ENCODE measurements at places on chromosomes 7 and 10.

DNA sequence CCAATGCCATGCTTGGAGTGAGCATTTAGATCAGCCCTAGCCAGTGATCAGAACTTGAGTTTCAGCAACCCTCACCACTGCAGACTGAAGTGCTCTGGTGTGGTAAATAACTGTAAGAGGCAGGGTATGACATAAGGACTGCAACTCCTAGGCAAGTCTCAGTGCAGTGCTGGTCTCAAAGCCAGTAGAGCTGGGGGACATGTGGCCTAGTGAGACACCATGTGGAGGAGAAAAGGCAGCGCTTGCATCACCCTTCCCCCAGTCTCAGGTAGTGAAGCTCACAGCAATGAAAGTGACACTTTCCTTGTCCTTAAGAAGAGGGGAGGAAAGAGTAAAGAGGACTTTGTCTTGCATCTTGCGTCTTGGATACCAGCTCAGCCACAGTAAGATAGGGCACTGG is 386.8 kb upstream of the POT1 start:
- no peak for DNase-seq

- DNase-seq = no peak
Measured at GRCh38 chr7:11294965-11295364, 321.3 kb downstream of the PHF14 start.

GRCh38 chr7:113086431-113086888 is at the start of gene GPR85:
Gene GPR85, minus strand, starts transcription at chr7:113086827. Its CDS starts 2,106 bp downstream, at chr7:113084721.
- peak; percentile 6 for DNase-seq

DNA sequence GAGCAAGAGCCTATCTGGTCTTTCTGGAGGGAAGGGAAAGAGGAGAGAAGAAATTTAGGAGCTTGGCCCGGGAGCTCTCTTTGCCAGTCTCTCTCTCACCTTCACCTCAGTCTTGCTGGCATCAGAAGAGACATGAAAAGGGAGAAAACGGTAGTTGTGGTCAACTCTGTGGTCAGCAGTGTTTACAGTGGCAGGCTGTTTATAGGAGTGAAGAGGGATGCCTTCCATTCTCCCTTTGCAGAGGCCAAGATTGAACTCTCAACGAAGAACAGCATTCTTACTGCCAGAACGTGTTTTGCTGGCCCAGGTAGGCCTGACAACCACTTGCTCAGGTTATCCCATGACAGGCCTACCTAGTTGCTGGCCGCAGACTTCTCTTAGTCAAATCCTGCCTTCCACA is 133.3 kb downstream of the CCDC3 start:
- DNase-seq = no peak

DNA sequence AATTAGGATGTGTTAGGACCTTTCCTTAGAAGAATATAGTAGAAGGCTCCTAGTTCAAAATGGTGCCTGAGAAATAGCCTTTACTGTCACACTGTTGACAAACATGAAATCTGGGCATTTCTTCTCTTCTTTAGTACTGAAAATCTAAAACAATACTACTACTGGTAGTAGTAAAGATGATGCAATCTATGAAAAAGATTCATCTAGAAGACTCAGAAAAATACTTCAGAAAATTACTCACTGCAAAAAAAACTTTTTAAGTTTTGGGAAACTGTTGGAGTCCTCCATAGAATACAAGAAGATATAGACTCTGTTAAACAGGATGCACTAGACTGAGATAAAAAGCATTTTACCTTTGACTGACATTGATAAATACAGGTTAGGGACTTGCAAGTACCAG is 67.1 kb downstream of the NRF1 start:
- no peak for DNase-seq

DNA sequence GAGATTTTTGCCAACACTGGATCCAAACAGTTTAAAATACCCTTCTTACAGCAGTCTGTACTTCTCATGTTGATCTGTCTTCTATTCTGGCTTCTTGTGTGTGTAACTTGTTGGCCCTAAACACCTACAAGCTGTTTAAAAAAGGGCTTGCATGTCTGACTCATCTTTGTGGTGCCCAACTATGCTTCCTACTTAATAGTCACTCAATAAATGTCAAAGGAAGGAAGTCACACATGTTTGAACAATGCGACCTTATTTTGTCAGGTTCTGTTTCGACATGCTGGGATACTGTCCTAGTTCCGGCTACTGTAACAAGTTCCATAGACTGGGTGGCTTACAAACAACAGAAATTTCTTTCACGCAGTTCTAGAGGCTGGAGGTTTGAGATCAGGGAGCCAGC is 9.4 kb upstream of the GRK5 start:
- DNase-seq = no peak

GRCh38 chr10:5895804-5896203 is 5.8 kb downstream of the FBH1 start:
- no peak for DNase-seq

- DNase-seq = no peak
Measured at GRCh38 chr10:99598011-99598410, 22.2 kb downstream of the SLC25A28 start.

DNA sequence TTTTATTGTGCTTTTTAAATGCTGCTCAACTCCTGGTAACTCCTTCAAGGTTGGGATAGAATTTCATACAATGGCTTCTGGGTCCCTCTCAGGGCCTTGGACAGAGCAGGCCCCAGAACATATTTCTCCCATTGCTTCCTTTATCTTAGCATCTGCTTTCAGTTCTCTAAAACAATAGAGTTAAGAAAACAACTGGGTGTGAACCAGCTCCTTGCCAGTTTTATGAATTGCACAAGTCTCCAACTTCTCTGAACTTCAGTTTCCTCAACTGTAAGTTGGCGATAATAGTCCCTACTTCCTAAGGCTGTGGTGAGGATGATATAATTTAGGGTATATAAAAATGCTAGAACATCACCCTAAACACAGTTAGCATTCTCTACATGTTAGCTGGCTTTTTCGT is 77.0 kb upstream of the INHBA start:
- DNase-seq = no peak

GRCh38 chr10:72085864-72086465 is 2.4 kb downstream of the SPOCK2 start:
- DNase-seq = no peak

- no peak for DNase-seq
Measured at GRCh38 chr10:103021150-103021899, 103.2 kb downstream of the CNNM2 start.

GRCh38 chr10:95176101-95176500 is 17.9 kb upstream of the ACSM6 start:
- no peak for DNase-seq

DNA sequence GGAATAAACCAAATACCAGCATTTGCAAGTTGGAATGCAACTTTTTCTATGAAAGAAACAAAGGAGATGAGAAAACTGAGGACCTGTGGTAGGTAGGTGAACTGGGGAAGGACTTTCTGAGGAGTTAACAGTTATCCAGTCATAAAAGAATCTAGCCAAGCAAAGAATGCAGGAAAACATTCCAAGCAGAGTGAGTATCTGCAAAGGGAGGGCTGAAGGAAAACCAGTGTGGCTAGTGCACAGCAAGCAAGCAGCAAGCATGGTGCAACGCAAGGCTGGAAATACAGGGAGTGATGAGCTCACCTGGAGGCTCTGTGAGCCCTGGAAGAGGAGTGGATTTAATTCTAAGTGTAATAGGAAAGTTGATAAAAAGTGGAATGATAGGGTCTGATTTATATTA is 44.0 kb downstream of the RTKN2 start:
- DNase-seq = no peak

DNA sequence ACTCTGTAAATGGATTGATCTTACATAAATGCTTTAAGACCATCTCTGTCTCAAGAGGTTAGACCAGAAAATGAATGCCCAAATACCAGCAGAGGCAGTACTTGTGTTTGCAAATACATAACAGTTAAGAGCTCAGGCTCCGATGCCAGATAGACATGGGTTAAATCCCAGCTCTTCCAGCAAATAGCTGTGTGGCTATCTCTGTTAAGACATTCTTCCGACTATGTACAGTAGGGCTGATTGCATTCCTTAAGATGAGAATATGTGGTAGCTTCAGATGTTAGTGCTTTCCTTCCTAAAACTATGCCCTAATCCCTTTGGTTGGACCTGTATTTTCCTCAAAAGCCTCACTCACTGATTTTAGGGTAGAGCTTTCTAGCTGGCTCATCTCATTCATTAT is 2.2 kb downstream of the IDE start:
- no peak for DNase-seq

DNA sequence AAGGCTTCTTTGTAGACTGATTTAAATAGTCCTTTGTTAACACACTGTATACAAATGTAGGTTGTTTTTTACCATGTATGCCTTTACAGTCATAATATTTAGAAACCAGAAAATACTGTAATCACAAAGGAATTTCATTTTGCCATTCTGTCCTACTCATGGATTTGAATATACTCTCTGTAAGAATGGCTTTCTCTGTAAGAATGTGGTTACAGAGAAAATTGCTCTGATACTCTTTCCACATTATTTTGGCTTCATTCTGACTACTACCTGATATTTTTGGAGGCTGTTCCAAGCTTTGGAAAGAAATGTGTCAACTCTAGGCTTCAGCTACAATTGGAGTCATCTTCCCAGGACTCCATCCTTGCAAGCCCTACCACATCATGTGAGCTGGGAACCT is 23.5 kb downstream of the CH25H start:
- DNase-seq = no peak

DNA sequence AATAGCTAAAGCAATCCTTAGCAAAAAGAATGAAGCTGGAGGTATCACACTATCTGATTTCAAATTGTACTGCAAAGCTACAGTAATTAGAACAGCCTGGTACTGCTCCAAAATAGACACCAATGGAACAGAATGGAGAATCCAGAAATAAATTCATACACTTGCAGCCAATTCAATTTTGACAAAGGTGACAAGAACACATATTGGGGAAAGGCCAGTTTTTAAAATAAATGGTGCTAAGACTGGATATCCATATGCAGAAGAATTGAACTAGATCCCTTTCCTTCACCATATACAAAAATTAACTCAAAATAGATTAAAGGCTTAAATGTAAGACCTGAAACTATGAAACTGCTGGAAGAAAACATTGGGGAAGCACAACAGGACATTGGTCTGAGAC is 748.5 kb downstream of the DNAJB9 start:
- DNase-seq = no peak

- DNase-seq = no peak
Measured at GRCh38 chr7:80611353-80611752, 27.1 kb upstream of the CD36 start.

GRCh38 chr10:92014620-92015019 is 91.0 kb downstream of the BTAF1 start:
- no peak for DNase-seq
